Erythroblast (primary cell): ENCODE measurements at places on chromosomes 2 and 18.

GRCh38 chr2:47558116-47558767, 155.3 kb downstream of the MSH2 start:
- DNase-seq, result no peak

DNA sequence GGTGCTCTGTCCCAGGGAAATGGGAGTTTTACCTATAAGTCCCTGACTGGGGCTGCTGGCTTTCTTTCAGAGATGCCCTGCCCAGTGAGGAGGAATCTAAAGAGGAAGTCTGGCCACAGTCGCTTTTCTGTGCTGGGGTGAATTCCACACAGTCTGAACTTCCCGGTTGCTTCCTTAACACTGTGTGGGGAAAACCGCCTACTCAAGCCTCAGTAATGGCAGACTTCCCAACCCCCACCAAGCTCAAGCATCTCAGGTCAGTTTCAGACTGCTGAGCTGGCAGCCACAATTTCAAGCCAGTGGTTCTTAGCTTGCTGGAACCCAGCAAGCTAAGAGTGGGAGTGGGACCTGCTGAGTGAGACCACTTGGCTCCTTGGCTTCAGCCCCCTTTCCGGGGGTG, 54.9 kb downstream of the NUP35 start:
- DNase-seq, result no peak

DNA sequence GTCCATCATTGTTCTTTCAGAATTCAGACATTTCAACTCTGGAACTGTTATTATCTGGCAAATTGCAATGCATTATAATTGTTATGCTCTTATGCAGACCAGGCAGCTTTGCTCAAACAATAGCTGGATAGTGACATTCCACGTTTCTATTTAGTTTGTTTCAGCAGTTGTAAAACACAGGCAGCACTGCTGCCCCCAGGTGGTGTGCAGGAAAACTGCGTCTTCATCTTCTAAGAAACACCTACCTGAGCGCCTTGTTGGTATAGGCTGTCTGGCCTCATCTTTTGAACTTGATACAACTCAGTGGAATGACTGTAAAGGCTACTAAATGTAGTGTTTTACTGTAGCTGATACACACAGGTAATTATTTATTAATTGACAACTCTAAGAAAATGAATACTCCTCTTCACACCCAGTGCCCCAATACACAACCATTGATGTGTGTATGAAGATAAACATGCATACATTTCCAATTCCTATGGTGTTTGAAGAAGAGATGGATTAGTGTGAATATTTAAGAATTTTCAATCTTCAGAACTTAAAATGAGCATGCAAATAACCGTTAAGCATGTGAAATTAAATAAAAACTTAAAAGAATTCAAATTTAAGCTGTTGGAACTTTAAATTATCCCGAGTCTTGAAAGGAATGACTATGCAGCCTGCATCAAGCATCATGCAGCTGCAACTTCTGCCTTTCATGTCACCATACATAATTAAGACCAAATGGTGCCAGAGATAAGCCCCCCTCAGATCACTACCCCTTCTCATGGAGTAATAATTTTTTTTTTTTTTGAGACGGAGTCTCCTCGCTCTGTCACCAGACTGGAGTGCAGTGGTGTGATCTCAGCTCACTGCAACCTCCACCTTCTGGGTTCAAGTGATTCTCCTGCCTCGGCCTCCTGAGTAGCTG, 85.6 kb downstream of the CD8B2 start:
- DNase-seq, result no peak

DNA sequence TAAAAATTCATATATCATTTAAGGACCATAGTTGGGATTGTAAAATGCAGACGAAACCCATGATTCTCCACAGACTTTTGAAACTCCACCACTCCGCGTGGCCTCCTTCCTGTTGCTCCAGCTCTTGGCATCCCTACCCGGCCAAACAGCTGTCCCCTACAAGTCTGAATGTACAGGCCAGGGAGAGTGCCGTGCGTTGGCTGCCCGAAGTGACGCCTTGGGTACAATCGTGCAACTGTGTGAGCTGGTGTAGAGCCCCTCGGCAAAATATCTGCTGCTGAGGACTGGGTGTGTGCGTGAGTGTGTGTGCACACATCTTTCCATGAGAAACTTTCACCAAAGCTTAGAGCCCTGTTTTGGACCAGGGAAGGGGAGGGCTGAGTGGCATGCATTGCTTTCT, 43.8 kb upstream of the ZNF516 start:
- no peak for DNase-seq

DNA sequence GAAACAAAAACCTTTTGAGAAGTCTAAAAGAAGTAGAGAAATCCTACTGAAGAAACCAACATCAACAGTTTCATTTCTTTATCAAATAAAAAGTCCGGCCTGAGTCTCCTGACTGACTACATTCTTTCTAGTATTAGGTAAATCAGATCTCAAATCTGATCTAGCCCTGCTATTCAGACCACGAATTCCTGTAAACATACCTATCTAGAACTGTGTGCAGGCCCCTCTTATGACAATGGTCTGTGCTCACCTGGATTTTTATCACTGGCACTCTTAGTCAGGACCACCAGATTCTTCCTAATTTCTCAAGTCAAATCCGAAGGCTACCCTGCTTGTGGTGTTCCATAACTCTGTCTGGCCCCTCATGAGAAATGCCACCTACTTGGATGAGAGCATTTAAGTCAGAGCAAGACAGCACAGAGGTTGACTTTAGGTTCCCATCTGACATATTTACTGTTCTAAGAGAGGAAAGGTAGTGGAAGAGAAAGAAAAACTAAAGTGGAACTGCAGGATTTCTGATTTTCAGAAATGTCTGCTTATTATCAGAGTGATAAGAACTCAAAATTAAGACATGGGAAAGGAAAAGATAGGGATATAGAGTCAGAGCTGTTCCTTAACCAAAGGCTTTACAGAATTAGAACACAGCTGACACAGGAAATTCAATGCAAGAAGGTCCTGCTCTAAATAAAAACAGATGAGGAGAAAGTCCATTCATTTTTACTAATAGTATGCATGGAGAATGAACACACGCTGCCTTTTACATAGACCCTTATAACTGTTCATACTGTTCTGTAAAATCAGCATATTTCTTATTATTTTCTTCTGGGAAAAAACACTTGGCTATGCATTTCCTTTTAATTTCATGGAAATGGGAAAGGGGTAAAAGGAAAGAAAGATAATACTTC, 56.5 kb downstream of the SLC8A1 start:
- DNase-seq, result no peak
